ENCODE measurements at places on chromosomes 4 and X.

- peak; percentile 37 for DNase-seq
These were observed 14.0 kb upstream of the PITX2 start for GRCh38 chr4:110636680-110637407.

DNA sequence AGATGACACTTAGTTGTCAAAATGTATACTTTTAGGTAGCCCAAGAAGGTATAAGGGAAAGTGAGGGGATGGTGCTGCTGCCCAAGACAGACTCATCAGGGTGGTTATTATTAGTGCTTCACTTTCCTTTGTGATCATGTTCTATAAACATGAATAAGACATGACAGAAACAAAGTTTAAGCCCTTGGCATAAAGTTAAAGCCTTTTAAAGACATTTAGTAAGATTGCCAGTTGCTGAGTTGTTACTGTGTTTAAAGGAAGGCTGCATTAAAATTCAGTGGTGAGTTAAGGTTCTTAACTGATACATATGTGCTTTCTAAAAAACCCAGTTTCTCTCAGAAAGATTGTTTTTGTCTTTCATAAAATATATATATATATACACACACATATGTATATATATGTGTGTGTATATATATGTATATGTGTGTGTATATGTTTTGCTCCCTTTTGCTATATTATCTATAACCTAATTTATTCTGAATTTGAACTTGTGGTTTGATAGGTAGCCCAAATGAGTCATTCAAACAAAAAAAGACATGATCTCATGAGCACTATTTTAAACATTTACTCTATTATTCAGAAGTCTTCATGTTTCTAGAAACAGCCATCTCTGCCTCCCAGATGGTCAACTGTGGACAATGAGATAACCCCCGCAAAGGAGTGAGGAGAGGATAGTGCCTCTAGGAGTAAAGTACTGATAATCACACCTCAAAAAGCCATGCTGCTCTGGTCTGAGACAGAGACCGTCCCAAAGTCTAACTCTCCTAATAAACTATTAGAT is 98.1 kb upstream of the OTUD4 start:
- DNase-seq: no peak

GRCh38 chr4:118783887-118784286 is 52.0 kb downstream of the SEC24D start:
- no peak for DNase-seq

GRCh38 chr4:76384052-76384451 is 36.9 kb downstream of the CCDC158 start:
- no peak for DNase-seq

DNA sequence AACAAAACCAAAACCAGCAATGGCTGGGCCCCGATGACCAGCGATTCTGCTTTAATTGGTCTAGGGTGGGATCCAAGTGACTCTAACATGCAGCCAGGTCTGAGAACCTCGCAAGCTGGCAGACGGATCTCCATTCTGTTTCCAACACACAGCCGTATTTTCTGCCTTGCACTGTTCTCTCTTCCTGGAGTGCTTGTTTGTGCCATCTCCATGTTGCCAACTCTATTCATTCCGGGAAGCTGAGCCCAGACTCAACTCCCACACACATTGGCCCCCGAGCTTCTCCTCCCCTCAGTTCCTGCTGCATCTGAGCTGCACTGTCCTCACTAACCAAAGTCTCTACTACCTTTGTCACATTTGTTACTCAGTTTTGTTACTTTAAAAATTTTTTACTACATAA is 35.6 kb downstream of the GEMIN8 start:
- DNase-seq: no peak

DNA sequence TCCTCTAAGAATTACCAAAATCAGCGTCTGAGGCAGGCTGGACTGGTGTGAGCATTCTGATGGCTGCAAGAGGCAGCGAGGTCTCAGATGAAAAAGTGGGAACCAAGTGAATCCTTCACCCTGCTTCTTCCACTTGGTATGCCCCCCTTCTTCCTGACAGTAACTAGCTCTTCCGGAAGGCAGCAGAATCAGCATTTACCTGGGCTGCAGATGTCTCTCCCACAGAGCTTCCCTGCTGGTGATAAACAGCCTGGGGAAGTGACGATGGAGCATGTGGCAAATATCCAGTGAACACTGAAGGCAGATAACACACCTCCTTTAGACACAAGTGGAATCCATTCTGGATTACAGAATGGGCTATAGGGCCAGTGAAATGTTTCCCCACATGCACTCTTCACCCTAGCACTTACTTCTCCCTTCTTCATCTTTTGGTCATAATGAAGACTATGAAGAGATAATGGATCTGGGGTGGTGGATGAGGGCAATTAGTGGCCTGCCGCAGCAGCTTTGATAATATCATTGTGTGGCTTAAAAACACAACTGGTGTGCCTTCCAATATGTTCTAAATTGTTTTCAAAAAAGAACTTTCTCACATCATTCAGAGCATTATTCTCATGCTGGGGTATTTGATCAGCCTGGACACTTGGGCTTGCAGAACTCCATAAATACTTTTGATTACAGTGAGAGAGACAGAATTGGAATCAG is 60.8 kb upstream of the TBC1D9 start:
- no peak for DNase-seq

GRCh38 chr4:28232376-28232775 is 1371.7 kb downstream of the STIM2 start:
- DNase-seq: no peak

- no peak for DNase-seq
These were observed 650.3 kb upstream of the FAM241A start for GRCh38 chr4:111494971-111495370.

GRCh38 chr4:137451172-137451825 is 81.0 kb downstream of the PCDH18 start:
- no peak for DNase-seq

DNA sequence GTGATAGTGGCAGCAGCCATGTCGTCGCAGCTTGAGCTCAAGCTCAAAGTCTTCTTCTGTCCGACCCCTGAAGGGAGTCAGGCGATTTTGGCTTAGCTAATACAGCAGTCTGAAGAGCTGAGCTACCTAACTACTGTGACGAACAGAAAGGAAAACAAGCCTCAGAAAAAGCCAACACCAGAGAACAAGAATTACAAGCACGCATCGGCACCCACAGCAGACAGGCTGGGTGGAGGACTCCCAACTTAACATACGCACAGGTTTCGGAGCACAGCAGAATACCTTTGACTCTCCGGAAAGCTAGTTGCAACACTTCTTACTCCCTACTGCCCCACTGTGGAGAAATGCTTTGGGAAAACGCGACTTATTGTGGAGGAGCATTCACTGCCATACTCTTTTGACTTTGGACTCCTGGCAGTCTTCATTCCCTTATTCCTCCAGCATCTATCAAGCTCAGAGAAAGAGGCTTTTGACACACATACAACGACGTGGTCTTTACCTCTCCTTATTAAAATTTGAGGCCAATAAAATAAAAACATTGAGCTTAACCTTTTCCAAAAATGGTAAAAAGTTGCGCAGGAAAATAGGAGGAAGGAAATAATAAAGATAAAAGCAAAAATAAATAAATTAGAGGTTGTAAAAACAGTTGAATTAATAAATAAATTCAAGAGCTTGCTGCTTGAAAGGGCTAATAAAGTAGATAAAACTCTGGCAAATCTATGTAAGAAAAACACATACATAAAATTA is 41.3 kb upstream of the GPC3 start:
- DNase-seq: peak; percentile 50

GRCh38 chr4:37803348-37803973 is 23.0 kb upstream of the PGM2 start:
- peak; percentile 58 for DNase-seq

- DNase-seq: no peak
These were observed 49.8 kb upstream of the TNIP3 start for GRCh38 chr4:121213940-121214339.

DNA sequence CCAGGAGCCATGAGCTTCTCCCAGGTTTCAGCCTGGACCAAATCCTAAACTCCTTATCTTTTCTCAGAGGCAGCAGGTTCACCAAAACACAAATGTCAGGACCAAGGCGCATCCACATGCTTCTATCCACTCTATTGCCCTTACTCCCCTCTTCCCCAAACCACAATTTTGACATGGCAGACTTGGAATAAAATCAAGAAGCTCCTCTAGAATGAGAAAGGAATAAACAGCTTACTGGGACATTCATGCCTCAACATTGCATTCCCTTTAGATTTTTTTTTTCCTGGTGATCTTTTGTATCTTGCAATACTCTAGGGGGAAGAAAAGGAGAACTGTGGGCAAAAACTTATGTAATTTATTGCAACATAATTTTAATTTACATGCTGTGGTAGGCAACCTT is 119.1 kb downstream of the TSPAN5 start:
- DNase-seq: no peak

DNA sequence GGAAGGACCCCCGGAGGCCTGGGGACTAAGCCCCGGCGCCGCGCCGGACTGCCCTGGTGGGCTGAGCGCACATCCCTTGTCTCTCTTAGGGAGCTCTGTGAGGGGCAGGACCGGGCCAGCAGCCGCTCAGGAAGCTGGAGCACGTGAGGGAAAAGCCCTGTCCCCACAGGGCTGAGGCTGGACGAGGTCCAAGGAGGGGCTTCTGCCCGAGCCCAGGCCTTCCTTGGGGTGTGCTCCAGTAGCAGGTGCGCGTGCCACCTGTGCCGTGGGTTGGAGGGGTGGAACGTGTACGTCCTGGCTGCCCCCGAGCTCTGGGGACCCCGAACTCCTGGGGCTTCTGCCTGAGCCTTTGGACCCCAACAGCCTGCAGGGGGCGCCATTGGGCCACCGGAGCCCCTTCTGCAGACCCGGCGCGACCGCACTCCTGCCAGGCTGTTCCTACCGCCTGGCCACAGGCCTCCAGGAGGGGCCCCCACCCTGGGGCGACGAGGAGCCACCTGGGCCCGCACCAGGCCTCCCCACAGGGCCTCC is 27.2 kb downstream of the TACC3 start:
- peak; percentile 59 for DNase-seq

DNA sequence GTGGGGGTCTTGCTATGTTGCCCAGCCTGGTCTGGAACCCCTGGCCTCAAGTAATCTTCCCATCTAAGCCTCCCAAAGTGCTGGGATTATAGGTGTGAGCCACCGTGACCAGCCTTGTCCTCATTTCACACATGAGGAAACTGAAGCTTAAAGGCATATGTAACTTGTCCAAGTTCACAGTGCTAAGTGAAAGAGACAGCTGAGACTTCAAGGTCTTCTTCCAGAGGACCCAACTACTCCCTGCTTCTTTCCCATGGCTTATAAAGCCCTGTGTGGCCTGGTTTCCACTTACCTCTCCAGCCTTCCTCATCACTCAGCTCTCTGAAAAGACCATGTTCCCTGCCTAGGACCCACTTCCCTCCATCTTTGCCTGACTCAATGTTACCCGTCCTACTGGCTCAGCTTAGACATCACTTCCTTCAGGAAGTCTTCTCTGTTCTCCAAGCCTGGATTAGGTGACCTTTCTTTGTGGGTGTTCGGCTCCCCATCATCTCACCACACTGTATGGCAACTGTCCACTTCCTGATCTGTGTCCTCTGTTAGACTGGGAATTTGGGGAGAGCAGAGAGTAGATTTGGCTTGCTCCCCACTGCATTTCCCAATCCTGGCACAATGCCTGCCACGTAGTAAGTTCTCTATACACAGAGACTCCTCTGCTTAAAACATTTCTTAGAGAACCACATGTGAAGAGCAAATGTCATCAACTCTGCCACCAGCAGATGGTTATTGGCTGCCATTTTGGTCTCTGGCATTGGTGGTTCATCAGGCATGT is 30.4 kb upstream of the LAMP2 start:
- no peak for DNase-seq

All from SW480 (cell line).